ENCODE measurements at places on chromosomes 6 and 20.

DNA sequence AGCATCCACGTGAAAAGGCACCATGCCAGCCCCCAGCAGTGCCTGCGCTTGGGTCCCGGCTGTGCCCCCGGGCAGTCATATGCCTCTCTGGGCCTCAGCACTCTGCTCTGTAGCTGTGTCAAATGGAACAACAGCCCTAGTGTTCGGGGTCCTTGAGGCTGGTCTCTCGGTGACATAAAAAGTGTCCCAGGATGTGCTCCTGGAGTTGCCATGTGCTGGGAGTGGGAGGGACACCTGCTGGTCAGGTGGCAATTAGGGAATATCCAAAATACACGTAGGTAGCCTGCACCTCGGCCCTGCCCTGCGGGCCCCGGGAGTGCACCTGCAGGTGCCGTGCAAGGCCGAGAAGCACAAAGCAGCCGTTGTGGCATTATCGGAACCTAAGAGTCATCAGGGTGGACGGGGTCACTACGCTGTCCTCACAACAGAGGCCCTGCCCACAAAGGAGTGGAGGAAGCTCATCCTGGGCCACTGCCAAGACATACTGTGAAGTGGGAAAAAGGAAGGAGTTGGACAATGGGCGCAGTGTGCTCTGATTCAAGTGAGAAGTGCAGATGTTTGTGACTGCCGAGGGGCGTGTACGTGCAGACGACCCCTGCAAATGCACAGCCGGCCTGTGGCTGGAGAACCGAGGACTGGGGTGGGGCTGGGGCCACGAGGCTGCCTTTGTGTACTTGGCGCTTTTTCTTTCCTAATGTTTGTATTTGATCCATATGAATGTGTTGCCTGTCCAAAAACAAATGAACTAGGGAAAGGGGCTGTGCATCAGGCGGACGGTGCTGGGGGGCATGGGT lies 24.6 kb downstream of the SLCO4A1 start:
- no peak for DNase-seq

DNA sequence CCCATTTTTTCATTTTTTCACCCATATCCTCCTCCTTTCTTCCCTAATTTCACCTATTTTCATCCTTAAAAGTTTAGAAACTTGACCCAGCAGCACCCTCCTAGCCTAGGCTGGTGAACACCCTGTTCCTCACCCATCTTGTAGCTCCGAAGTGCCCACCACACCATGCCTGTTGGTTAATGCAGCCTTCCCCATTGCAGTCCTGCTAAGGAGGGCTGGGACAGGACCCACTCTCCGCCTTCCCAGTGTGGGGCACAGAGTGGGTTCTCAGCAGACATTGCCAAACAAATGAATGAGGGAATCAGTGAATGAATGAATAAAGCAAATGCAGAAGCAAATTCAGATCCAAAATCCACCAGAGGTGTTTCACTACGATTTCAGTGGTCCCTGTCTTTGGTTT lies 45.7 kb downstream of the CTCFL start:
- DNase-seq, result no peak

GRCh38 chr20:61931476-61932198 lies 134.0 kb downstream of the TAF4 start:
- no peak for DNase-seq

DNA sequence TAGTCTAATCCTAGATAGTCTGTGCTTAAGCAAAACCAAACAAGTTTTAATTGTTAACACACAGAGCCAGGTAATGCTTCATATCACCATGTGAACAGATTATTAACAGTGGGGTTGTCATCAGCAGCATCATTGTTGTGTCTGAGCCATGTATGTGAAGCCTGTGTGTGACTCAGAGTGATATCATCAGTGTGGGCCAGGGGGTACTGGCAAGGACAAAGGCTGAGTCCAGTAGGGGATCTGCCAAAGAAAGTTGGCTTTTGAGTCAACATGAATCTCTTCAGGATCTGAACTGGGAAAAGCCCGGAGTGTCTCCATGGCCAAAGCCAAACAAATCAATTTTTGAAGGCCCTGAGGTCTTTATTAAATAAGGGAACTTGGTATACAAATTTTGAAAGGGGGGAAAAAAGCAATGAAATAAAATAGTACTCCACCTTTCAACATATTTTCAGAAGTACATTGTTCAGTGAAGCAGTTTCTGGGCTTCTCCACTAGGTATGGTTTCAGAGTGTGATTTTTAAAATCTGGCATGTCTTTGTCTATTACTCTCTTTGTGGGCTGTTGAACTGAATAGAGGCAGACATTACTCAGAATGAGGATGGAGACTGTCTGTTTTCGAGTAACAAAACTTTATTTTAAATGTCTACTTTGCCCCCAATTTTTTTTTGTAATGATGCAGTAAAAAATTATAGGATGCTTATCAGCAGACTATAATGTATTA lies 444.2 kb upstream of the JAG1 start:
- DNase-seq, result no peak

DNA sequence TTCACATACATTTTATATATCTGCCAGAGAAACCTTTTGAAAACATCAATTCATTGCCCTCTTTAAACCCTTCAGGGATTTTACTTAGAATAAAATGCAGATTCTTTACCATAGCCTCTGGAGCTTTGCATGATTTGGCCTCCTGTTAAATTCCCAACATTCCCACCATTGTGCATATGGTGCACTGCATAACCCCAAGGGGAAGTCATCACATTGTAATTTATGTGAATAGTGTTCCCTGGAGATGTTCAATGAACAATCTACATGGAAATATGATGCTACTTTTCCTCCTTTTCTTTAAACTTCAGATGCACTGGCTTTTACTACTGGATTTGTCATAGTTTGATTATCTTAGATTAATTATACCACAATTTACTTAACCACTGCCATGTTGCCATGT lies 94.7 kb downstream of the PHF3 start:
- DNase-seq, result no peak

- DNase-seq, result no peak
These were observed 21.8 kb upstream of the GMPR start for GRCh38 chr6:16216501-16217155.

- DNase-seq, result no peak
These were observed 39.2 kb downstream of the ZMYND8 start for GRCh38 chr20:47317127-47317895.

DNA sequence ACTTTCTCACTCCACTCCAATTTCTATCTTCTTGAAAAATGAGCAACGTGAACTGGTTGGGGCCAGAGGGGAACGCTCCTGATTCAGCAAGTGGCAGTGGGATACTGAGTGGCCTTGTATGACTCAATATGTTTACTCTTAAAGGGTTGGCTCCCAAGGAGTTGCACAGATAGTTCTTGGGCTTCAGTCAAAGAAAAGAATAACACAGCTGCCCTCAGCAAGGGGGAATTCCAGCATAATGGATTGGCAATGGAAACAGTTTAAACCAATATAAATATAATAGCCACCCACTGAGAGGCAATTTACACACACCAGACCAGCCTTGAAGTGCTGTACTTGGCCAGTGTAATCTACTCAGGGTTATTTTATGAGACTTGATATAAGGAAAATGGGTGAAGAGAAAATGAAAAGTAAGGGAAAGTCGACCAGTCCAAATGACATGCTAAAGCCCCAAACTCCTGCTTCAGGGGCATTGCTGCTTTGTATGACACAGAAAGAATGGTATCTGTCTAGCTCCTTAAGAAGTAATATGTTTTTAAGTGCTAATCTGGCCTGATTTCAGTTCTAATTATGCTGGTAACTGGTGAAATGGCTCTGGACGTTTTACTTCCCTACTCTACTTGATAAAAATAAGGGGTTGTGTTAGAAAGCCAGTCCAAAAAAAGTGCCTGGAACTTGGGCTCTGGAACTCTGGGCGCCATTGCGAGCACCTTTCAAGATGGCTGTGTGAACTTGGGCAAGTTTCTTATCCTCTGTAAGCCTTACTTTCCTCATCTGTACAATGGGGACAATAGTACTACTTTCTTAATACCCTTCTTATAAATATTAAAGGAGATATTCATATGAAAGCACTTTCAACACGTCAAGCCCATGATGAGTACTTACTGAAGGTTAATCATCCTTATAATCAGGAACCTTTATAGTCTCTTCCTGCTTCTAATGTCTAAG lies 712.9 kb upstream of the MAP3K7 start:
- DNase-seq, result no peak

DNA sequence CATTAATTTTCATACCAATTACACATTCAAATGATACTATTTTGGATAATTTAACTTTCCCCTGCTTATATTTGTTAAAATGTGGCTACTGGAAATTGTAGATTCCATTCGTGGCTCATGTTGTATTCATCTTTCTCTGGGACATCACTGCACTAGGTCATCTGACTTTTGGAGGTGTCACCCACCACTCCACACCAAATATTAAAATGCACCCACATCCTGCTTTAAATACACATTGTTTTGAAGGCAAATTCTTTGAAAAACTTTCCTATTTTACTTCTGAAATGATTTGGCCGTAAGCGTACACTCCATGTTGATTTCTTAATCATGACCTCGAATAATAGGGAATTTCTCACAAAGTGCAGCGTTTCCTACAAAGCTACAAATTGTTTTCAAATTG lies 8.7 kb upstream of the RBM38 start:
- DNase-seq, result no peak

- DNase-seq, result no peak
These were observed 13.4 kb downstream of the CAPN11 start for GRCh38 chr6:44171899-44172546.

- no peak for DNase-seq
These were observed 9.2 kb upstream of the OSER1 start for GRCh38 chr20:44219791-44220190.

GRCh38 chr6:161013695-161014094 lies 22.1 kb downstream of the MAP3K4 start:
- no peak for DNase-seq

GRCh38 chr6:26553264-26553634 lies 15.1 kb downstream of the HMGN4 start:
- DNase-seq, result no peak

DNA sequence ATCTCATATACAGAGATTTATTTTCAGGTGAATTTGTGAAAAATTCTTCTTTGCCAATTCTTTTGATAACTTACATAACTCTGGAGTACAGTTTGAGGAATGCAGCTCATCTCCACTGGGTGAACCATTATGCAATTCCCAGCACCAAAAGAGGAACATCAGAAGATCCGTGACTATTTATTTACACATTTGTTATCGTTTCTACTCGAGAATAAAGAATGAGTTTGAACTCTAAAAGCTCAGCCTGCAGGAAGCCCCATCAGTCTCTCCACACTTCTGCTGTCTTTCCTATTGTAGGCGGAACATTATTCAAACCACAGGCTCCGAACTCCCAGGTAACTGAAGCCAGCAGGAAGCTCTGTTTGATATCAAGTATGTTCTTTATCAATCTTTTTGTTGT lies 95.9 kb upstream of the IFNGR1 start:
- DNase-seq, result no peak

GRCh38 chr6:107436881-107437280 lies 22.5 kb downstream of the PDSS2 start:
- no peak for DNase-seq
